ENCODE measurements at places on chromosomes 16 and 17.

- DNase-seq = peak; percentile 90
Measured at GRCh38 chr17:39621523-39622379, 5.0 kb upstream of the PPP1R1B start.

DNA sequence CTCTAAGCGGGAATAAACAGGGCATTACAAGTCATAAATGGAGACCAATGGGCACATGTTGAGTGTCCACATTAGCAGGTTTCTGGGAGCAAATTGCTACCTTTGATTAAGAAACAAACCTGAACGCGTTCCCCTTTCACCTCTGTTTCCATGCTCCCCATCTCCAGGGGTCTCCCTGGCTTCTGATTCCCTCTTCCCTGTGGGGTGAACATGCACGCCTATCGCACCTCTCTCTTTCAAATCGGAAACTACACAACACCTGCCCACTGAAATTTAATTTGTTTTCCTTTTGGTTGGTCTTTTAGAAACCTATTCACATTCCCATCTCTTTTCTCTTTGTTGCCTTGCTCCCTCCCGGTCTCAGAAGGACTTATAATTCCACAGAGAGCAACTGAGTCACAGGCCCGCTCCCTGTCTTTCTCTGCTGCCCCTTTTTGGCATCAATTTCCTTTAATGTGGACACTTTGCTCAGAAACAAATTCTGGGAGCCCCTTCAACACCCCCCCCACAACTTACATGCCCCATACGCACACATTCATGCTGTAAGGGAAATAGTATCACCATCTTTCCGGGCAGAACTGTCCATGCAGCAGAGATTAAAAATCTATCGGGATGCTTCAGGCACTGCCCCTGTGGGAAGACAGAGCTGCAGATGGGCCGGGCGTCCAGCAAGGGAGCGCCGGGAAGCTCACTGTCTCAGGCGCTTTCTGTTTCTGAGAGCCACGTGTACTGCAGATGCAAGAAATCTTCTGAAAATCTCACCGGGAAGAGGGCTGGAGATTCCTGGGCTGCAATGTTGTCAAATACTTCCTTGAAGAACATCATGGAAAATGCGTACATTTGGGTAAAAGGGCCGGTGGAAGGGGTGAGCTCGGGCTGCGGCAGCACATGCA is 7.2 kb upstream of the FOXF1 start:
- no peak for DNase-seq

- peak; percentile 62 for DNase-seq
Measured at GRCh38 chr17:40316571-40317344, 7.8 kb downstream of the RARA start.

DNA sequence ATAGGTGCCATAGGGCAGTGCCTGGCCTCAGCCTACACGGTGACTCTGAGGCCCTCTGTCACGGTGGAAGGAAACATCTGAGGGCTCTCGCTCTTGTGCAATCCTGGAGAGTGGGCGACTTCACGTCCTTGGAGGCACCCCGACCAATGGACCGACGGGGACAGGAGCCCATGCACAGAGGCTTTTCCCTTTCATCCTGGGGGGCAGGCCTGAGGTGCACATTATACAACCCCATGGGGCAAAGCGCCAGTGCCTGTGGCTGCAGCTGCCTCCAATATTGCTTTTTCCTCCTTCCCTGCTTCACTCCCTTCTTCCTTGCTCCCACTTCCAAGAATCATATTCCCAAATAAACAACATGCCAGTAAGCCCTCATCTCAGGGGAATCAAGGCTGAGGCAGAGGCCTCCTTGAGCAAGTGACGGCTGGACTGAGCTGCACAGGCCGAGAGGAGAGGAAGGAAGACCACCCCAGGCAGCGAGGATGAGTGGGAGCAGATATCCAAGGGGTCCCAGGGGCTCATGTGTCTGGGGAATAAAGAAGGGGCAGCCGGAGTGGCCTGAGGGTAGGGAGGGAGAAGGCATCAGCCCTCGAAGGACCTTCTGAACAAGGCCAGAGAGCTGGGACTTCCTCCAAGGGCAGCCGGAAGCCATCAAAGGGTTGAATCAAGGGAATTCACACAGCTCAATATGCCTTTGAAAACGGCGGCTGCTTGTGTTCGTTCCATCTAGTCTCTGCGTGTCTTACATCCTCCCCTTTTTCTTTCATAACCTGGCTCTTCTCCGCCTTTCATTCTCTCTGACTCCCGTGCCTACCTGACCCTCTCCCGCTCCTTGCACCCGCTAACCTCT is 42.6 kb upstream of the RPL38 start:
- DNase-seq = no peak

GRCh38 chr16:24409045-24409444 is 130.3 kb upstream of the RBBP6 start:
- DNase-seq = no peak

DNA sequence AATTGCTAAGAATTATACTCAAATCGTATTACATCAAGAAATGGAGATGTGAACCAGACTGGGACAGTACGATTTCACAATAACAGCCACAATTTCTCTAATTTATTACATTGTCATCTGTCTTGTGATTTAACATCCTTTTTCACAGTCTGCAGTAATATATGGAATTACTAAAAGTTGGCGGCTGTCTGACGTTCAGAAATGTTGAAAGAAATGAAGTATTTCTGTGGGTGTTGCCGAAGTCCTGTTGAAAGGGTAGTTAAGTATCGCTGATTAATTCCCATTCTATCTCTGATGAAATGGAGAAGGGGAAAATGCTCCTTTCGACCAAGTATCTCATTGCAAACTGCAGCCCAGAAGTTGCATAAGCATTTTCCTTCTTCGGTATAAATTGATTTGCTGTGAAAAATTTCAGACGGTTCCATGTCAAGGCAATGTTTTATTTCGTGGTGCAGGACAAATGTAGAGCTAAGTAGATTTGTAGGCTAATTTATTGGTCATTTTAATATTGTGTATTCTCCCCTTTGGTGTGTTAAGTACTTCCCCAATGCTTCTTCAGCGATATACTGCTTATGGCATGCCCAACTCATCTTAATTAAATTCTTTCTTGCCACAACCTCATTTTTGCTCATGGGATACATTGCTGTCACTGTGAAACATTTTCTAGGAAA is 775.2 kb upstream of the RBFOX1 start:
- DNase-seq = peak; percentile 38

GRCh38 chr16:63776034-63776433 is 1345.8 kb downstream of the CDH11 start:
- DNase-seq = no peak

- DNase-seq = no peak
Measured at GRCh38 chr16:11413907-11414595, 68.8 kb downstream of the RMI2 start.

- DNase-seq = no peak
Measured at GRCh38 chr16:69916462-69916861, 34.7 kb upstream of the CLEC18A start.

GRCh38 chr17:74218436-74218835 is 5.1 kb downstream of the TTYH2 start:
- no peak for DNase-seq

DNA sequence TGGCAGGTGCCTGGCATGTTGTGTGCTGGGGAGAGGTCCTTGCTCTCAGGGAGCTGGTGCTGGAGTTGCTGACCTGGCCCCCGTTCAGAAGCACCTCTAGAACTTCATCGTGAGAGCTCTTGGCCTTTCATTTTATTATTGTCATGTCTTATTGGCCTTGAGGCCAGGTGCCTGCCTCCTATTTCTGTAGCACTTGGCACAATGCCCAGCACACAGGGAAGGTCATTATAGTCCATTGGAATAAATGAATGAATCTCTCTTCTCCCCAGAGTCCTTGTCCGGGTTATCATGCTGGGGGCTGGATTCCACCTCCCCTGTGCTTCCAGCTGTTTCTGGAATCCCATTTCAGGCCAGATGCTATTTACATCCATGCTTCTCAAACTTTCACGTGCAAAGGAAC is 169.2 kb downstream of the HAPSTR1 start:
- DNase-seq = no peak

GRCh38 chr16:75218256-75219076 is at the start of gene CTRB1:
TSS of gene CTRB1 (plus strand) at chr16:75218988. CDS start at chr16:75219008, 20 bp downstream.
- no peak for DNase-seq

DNA sequence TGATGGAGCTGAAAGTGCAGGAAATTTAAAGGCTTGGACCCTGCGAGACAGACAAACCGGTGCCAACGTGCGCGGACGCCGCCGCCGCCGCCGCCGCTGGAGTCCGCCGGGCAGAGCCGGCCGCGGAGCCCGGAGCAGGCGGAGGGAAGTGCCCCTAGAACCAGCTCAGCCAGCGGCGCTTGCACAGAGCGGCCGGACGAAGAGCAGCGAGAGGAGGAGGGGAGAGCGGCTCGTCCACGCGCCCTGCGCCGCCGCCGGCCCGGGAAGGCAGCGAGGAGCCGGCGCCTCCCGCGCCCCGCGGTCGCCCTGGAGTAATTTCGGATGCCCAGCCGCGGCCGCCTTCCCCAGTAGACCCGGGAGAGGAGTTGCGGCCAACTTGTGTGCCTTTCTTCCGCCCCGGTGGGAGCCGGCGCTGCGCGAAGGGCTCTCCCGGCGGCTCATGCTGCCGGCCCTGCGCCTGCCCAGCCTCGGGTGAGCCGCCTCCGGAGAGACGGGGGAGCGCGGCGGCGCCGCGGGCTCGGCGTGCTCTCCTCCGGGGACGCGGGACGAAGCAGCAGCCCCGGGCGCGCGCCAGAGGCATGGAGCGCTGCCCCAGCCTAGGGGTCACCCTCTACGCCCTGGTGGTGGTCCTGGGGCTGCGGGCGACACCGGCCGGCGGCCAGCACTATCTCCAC is at the start of gene NOG:
Gene NOG (plus strand): TSS at position 54 of the 674 bp plus-strand sequence. CDS start 525 bp downstream, at position 579.
- peak; percentile 57 for DNase-seq

DNA sequence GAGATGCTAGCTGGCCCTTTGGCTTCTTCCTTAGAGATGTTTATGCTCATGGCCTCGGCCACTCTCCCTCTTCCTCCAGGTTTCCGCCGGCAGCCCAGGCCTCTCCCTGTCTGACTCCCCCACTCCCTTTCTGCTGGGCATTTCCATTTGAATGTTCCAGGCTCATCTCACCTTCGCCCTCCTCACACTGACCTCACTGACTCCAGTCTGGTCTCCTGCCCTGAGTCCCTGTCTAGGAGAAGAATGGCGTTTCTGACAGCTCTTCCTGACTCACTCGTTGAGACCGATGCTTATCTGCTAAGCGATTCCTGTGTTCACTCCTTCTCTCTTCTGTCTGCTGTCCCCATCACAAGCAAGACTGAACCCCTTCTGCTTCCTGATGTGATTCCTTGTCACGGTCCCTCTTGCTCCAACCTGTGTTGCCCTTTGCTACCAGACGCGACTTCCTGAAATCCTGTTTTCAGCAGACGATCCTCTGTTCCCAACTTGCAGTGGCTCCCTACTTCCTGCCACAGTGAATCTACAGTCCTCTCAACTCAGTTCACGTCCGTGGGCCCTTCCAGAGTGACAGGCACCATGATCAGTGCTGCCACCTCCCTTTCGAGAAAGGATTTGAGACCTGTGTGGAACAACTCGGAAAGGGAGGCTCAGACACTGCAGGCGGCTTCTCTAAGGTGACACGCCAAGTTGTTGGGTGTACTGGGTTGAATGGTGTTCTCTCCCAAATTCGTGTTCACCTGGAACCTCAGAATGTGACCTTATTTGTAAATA is 176.4 kb downstream of the MSI2 start:
- DNase-seq = no peak

DNA sequence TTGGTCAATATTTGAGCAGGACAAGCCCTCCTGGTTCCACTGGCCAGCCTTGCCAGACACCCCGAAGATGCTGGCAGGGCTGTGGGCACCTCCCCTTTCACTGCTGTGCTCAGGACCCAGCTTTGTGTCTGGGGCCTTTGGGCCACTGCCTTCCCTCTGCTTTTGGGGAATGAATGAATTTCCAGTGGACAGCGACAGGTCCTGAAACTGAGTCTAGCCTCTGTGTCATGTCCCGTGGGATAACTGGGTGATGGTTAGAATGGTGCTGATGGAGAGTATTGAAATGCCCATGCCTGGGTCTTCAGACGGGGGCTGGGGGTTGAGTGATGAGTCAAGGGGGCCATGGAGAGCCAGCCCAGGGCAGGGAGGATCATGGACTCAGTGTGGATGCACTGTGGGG is 135.8 kb downstream of the FOXL1 start:
- DNase-seq = no peak

DNA sequence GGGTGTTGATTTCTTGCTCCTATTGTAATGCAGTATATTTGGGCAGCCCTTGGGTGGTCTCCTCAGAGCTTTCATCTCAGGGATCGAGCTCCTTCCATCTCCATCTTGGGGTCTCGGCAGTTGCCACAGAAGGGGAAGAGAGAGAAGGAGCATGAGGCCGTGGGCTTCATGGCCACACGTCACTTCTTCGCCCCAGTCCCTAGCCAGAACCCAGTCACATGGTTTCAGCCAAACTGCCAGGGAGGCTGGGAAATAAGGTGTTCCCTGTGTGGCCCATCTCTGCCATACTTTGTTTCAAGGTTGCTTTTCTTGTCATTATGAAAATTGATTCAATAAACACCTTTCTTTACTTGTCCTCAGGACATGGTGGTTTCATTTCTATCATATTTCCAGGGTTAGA is 68.4 kb upstream of the NKD1 start:
- DNase-seq = no peak

DNA sequence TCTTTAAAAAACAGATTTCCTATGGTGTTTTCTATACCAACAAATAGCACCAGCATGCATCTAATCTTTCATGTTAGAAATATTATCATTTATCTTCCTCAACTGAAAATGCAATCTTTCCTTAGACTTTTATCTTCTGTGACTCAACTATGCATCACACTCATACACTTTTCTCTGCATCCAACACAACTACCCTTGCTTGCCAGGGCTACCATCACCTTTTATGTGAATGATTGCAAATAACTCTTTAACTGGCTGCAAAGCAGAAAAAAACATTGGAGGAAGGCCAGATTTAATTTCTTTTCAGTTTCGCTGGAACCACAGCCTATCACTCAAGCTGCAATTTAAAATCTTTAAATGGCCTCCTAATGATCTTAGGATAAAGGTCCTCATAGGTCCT is 212.9 kb downstream of the CDH8 start:
- DNase-seq = no peak

DNA sequence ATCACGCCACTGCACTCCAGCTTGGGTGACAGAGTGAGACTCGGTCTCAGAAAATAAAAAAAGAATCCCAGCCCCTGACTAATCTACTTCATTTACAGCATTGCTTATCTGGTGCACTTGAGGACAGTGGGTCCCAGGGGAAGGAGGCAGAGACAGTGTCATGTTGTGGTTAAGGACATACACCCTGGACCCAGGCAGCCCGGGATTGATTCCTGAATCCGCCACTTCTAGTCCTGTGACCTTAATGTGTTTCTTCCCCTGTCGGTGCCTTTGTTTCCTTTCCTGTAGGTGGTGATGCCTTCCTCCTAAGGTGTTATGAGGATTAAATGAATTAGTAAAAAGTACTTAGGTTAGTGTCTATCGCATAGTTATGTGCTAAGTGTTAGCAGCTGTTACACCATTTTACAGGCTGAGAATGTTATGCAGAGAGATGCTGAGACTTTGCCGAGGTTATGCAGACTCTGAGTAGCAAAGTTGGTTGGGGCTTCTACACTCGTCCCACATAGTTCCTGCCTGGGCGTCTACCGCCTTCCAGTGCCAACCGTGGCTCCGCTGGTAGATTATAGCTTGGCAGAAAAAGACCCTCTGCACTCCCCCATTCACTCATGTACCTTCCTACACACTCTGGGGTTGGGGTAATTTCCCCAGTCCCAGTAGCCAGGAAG is 74.8 kb downstream of the RAB11FIP4 start:
- no peak for DNase-seq

All from inflammatory macrophage (primary cell).